Bronchial epithelial cell (primary cell): ENCODE measurements at places on chromosomes 11 and 22. TPM values are rescaled to one million over a fixed set of nuclear protein-coding genes. Genes with fewer than 3 reads are reported as not detected.
A peak's percentile ranks its signal among the peaks of the same experiment; 100 is the strongest.

DNA sequence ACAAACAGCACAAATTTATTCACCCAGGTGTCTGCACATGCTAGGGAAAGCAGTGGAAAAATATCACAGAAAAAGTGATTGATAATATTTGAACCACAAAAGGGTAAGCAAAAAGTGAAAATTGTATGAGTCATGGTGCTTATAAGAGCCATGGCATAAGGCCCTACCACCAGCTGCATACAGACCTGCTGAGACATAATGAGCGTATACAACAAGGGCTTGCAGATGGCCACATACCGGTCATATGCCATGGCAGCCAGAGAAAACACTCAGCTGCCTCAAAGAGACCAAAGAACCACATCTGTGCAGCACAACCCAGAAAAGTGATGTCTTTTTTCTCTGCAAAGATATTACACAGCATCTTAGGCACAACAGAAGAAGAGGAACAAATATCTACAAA is 71.4 kb upstream of the OR9G4 start:
- DNase-seq = peak; percentile 7

DNA sequence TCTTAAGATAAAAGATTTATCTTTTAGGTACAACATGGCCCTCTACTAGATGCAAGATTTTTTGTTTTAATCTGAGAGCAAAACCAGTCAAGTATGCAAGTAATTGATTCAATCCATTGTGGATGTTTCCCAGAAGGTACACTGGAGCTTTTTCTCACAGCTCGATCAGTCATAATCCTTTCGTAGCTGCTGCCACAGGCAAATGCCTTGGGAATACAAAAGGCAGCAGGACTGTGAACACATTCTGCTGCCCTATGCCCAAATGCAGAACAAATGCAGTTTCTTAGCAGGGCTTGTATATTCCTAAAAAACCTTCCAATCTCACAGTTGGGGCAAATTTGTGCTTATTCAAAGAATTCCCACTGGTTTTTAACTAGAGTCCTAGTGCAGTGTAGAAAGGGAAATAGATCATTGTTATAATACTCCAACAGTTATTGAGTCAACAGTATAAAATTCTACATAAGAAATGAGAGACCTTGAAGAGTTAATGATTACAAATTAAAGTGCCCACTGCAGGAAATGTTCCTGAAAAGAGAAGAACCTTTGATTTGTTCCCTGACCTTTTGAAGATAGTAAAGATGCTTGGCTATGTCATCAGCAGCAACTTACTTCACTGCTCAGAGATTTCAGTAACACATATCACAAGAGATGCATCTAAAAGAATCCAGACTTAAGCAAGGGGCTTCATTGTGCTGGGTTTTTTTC is 14.1 kb downstream of the LPXN start:
- no peak for DNase-seq

DNA sequence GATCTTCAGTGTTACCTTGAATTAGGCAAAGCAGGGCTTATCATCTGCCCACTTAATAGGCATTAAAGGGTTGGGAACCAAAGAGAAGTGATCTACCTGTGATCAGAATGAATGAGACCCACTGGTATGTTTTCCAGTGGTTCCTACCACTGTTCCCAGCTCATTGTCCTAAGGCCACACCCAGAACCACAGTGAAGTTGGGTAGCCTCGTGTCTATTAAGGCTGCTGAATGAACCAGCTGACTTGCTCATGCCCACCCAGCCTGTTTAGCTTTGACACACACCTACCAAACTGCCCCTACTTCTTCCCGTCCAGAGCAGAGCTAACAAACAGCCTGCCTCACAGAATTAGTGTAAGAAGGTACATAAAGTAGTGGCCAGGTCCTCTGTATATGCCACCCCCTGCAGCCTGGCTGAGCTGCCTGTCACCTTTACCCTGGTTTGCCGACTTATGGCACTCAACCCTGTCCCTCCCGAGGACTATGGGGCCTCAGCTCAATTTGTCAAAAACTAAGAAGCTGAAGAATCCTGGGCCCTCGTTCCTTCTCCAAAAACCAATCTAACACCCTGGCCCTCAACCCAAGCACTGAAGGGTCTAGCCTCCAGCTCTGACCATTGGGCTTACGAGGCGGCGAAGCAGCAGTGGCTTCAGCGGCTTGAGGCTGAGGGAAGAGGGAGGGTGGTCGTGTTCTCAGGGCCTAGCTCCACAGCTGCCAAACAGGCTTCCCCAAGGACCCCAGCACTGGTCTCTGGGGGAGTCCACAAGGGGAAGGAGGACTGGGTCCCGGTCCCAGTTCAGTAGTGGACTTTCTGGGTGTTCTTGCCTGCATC is 9.8 kb downstream of the UCP2 start:
- DNase-seq = no peak

GRCh38 chr22:50526834-50527801 is 1.7 kb upstream of the SCO2 start:
- peak; percentile 29 for DNase-seq

GRCh38 chr22:22767876-22768602 is 119.6 kb upstream of the IGLL5 start:
- no peak for DNase-seq

GRCh38 chr11:748007-748359 is 719 bp downstream of the TALDO1 start:
- DNase-seq = no peak

- DNase-seq = no peak
Measured at GRCh38 chr11:71206186-71206585, 46.2 kb downstream of the SHANK2 start.

- no peak for DNase-seq
Measured at GRCh38 chr11:114019046-114019445, 40.5 kb upstream of the ZBTB16 start.

- DNase-seq = no peak
Measured at GRCh38 chr22:28241656-28242290, 322.7 kb upstream of the PITPNB start.

GRCh38 chr11:66264914-66265313 is 3.5 kb upstream of the RAB1B start:
- DNase-seq = no peak

DNA sequence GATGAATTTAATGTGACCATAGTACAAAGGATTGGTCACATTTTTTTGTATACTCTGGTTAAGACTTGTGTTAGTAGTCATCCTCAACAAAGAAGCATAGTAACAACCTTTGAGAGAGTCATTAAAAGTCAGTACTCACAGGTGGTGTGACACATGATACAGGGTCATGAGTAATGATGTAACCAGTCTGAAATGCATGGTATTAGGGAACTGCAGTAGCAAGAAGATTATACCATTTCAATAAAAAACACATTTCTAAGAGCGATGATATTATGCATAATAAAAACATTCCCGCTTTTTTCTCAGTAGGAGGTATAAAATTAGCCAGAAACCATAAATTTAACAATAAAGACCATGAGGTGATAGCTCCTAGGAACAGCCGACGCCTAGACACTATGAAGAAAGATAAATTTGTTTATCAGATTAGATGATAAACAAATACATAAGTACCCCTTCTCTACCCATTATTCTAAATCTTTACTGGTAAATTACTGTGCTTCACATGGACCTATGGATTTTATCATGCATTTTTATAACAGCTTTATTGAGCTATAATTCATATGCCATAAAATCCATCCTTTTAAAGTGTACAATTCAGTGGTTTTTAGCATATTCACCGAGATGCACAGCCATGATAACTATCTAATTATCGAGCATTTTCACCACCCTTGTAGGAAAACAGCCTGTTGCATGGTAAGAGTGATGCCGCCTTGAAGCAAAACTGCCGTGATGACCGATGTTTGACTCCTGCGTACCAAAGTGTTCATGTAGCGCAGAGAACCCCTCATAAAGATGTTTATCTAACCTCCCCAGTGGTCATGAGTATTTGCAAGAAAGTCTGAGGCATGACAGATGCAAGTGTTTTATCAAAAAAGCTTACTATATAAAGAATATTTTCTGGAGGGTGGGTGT is 41.8 kb downstream of the TMPRSS5 start:
- peak; percentile 92 for DNase-seq

DNA sequence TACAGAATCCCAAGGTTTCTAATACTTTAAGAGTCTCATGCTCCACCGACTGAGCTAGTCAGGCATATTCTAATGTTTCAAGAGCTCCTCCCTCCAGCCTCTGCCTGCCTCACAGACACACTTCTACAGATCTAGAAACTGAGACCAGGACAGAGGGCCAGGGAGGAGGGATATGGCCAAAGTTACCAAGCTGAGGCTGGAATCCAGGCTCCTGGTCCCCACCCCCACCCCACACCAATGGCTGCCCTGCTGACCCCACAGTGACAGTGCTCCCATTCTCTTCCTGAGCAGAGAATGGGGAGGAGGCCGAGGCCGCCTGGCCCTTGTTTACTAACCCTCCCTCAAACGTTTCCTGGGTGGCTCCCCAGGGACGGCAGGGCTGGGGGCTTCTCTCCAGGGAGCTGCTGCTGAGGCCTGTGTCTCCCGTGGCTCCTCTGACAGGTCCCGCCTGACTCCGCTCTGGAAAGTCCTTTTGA is 2.2 kb downstream of the PLEKHB1 start:
- no peak for DNase-seq

- no peak for DNase-seq
Measured at GRCh38 chr11:61131586-61131985, 29.3 kb downstream of the CD5 start.

GRCh38 chr11:123429336-123429735 is 733 bp upstream of the GRAMD1B start:
- peak; percentile 49 for DNase-seq

DNA sequence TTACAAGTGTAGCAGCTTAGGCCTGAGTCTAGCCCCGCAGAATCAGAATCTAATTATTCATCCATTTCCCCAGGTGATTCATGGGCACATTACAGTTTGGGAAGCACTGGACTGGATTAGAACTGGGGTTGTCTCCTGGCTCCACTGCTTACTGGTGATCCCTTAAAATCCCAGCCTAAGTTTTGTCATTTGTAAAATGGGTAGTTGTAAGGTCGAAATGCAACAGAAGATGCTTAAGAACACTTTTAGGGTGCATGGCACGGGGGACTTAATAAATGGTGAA is 1.3 kb downstream of the STX3 start:
- peak; percentile 74 for DNase-seq

DNA sequence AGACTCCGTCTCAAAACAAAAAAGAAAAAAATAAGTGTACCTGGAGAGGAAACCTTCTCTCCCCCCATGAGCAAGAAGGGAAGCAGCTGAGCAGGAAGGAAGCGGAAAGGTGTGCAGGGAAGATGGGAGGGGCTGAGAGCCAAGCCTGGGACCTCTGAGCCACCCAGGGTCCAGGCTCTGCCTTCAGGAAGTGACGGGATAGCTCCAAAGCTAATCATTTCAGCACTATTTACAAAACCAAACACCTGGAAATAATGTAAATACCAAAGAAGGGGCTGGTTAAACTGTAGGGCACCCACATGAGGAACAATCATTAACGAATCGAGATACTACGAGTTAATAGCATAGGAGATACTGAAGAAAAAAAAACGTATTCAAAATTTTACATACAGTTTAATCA is 27.9 kb downstream of the ARRB1 start:
- peak; percentile 27 for DNase-seq

- DNase-seq = no peak
Measured at GRCh38 chr11:33668468-33668825, 32.2 kb downstream of the C11orf91 start.

DNA sequence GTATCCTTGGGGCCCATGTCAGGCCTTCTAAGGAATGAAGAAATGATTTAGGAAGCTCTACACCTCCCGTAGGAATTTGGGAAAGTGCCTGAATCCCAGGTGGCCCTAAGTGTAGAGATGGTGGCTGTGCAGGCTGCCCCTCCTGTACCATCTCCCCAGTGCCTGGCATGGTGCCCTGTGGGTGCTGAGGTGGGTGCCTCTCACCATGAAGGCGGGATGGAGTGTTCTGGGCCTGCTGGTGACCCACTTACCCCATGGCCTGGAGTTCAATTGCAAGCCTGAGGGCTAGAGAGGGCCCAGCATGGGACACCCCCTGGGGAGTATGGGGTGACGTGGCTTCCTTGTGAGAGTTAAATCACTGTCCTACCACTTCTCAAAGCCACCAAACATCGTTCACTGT is 19.8 kb downstream of the SAMM50 start:
- no peak for DNase-seq

DNA sequence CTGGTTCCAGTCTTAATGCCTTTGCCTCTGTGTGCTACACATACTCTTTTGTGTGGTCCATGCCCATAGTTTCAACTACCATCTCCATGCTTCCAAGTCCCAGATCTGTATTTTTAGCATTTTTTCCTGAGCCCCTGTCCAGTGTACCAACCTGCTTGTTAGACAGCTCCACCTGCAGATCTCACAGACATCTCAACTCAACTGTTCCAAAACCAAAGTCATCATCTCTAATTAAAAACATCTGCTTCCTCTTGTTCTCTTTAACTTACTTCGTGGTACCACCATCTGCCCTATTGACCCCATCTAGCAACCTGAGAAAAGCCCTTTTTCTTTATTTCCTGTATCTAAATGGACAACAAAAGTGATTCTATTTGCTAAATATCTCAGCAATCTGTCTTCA is 8.6 kb upstream of the KMT2A start:
- DNase-seq = no peak

The KCNQ1OT1 gene
- 0.53 and 0.64 TPM in 2 replicates for total RNA-seq

The APOA1 gene
- not detected in 2 replicates for total RNA-seq

The PGA4 gene
- not detected in 2 replicates for total RNA-seq
